ENCODE measurements at places on chromosomes 11 and 22.

DNA sequence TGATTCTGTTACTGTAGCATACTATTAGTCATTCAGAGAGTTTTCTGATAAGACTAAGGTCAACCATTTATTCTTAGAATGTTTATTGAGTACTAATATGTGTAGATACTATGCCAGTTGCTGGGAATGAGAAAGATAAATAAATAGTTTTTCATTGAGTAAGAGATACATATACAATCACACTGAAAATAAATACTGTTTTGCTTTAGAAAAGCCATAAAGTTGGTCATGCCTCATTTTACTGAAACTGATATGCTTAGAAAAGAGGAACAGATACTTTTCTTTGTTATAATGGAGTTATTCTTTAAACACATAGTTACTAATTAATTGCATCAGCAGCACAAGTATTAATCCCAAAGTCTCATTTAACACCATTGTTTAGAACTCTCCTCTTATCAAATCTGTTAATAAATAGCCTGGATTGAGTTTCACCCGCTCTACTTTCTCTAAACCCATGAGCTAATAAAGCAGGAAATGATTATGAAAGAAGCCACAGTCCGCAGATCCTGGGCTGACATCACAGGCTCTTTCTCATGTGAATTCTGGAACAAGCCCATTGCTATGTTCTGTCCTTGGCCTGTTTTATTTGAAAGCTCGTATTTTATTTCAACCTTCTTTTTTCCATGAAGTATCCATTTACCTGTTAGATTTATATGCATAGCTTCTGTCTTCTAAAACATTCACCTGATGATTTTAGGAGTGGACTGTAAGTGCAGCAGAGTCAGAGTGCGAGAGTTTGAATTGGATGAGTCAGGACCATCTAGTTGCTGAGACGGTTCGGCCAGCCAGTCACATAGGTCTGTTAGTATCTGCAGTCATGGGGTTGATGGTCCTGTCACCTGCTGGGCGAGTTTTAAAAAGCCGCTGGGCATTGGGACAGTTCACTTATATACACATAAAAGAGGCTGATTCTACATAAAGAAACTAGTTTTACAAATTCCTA lies 35.5 kb downstream of the PIWIL4 start:
- no peak for DNase-seq

GRCh38 chr11:32833921-32834320 lies 4.2 kb downstream of the PRRG4 start:
- no peak for DNase-seq

DNA sequence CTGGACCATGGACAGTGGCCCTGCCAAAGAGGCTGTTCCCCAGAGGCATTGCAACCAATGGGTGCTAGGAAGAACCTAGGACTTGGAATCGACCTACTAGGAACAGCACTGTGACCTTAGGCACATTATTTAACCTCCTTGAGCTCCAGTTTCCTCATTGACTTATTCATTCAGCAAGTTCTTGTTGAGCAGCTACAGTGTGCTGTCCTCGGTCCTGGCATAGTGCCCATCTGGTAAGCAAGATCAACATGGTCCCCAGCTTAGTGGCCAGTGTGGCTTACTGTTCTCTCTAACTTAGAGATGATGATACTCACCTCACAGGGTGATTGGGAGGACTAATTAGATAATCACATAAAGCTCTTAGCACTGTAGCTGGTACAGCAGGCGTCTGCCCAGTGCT lies 8.2 kb downstream of the ABCG4 start:
- no peak for DNase-seq

- no peak for DNase-seq
Measured at GRCh38 chr11:19956228-19956627, 204.0 kb downstream of the DBX1 start.

DNA sequence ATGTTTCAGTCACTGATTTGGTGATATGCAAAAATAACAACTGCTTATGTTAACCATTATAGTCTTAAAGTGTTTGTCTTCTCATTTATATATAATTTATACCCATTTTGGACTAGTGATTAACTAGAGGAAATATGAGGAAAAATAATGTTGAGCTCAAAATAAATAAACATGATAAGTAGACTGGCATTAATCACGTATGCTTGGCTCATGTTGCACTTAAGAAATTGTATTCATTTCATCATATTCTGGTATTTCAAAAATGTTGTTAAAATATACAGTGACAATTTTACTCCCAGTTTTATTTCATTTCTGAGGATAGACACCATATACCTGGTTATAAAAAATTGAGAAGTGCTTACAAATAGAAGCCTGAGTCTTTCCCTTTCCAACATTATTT lies 3.8 kb upstream of the OR10D3 start:
- DNase-seq = no peak

GRCh38 chr11:12114193-12115033 lies 4.0 kb downstream of the MICAL2 start:
- DNase-seq = no peak

DNA sequence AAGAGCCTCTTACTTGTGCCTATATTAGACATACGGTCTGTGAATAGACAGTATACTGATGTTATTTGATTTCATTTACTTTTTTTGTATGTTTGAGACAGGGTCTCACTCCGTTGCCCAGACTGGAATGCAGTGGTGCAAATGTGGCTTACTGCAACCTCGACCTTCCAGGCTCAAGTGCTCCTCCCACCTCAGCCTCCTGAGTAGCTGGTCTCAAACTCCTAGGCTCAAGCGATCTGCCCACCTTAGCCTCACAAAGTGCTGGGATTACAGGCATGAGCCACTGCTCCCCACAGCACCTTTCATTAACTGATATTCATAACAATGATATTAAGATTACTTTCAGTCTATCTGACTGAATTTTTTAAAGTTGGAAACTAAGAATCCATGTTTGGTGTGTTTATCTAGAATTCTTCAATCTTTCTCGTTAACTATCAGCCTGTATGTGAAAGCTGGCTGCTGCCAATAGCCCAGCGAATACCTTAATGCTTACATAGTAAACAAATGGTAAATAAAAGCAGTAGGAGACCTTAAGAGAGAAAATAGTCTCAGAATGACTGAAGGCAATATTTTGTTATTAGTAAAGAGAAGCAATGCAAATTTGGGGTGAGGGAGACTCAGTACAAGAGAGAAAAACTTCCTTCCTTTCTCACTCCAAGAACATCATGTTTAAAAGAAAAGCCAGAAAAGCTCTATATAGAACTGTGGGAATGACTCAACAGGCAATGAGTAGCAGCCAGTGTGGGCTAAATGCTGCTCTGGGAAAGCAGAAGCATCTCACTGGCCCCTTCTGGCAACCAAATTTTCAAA lies 101.9 kb downstream of the MRTFA start:
- no peak for DNase-seq

DNA sequence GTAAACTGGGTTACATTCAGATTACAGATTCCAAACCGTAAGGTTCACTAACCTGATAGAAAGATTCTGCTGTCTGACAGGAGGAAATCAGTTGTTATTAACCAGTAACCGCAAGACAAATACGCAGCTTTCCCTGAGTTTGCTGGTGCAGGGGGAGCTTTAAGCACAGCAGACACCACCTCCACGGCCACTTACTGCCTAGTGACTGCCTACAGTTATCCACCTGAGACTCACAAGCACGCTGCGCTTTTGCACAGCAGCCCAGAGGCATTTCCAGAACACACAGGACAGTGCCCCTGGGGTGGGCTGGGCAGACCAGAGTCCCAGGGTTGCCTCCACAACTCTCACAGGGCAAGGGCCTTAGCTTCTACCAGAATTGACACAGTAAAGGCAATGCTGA lies 90.9 kb downstream of the CTTN start:
- DNase-seq = no peak

GRCh38 chr11:86249307-86250098 lies 5.0 kb downstream of the EED start:
- no peak for DNase-seq

DNA sequence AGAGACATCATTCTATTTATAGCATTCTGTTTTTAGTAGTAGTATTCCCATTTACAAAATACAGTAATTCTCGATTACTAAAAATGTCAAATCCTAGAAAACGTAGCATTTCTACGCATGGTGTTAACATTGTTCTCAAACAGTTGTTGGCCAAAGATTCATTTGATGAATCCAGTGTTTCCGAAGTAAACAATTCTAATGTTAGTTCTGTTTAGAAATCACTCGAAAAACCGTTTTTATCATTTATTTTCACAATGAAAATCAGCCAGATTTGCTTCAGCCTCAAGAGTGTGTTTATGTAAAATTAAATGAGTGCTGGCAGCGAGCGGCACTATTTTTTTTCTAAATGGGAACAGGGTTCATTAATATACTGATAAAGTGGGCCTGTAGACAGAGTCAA lies 7.1 kb downstream of the MS4A18 start:
- no peak for DNase-seq

DNA sequence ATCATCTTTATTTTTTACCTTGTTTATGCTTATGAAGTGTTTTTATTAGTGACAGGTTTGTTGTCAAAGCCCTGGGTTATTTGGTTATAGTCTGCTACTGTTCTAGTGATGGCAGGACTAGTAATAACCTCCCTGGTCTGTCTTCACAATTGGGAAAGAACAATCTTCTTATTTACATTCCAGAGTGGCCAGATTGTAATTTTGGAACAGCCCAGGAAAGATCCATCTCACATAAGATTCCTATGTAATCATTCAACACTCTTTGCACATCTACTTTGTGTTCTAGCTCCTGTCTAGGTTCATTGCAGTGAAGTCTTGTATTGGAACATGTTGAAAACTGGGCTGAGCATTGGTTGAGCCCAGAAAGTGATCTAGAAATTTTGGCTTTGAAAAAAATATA lies 63.8 kb downstream of the CYB5R2 start:
- DNase-seq = no peak

Measured in stimulated activated CD4-positive, alpha-beta T cell treated with anti-CD3 and anti-CD28 coated beads, TNF-alpha, amount 100 ng/mL, for 4 hours (primary cell).